GM12891 (cell line): ENCODE measurements at places on chromosomes 12 and 14.

DNA sequence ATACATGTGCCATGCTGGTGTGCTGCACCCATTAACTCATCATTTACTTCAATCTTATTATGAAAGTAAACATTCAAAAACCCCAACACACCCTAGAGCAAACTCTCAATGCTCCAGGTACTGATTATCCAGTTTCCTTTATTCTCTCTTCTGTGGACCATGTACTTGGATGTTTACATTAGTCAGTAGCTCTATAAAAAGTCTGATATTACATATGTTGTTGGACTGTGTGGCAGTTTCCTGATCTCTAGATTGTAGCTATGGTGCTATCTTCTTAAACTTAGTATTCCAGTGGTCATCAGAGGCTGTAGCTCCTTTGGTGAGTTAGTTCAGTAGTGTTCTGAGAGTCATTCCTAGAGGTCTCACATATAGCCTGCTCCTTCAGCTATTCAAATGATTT is 25.1 kb upstream of the ITGA5 start:
- no peak for DNase-seq

- no peak for DNase-seq
Measured at GRCh38 chr14:45091710-45092109, 7.8 kb downstream of the PRPF39 start.

- DNase-seq: no peak
Measured at GRCh38 chr12:62774794-62775193, 160.2 kb downstream of the PPM1H start.

DNA sequence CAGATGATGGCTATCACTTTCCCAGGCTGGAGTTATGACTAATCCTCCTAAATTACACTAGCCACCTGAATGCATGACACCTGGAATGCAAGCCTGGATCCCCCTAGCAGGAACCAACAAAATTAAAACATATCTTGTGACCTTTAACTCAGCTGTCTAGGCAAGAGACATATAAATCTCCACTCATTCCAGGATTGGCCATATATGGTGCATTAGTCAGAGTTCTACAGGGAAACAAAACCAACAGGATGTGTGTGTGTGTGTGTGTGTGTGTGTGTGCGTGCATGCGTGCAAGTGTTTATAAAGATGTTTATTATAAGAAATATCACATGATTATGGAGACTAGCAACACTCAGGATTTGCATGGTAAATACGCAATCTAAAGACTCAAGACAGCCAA is 212.8 kb downstream of the KIF21A start:
- no peak for DNase-seq

DNA sequence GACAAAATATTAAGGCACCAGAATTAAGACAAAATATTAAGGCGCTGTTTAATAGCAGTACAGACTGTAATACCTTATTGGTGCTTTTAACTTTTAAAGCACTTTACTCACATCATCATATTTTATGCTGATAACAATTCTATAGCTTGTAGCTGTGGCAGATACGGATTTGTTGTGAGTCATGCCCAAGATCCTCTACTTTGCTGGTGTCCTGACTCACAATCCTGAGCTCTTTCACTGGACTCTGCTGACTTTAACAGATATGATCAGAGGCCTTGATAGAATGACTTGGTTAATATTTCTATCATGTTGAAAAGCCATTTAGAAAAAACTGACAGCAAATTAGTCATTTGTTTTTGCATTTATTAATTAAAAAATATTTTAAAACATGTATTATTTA is 99.0 kb upstream of the PKP2 start:
- DNase-seq: no peak

DNA sequence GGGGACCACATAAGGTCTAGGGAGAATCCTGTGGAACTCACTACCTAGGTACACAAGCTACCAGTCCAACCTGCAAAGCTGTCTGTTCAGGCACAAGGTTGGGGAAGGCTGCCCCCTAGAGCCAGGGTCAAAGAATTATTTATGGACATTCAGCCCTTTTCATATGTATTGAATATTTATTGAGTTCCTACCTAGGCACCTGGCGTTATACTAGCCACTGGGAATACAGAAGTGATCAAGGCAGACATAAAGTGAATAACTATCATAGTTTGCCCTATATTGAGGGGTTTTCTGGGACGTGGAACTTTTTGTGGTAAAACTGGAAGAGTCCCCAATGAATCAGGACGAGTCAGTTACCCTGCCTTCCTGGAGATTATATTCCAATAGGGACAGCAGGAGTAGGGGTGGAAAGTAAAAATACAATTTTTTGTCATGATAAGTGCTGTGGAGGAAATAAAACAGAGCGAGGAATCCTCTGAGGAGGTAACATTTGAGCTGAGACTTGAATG is 5.8 kb upstream of the SLC48A1 start:
- no peak for DNase-seq

- no peak for DNase-seq
Measured at GRCh38 chr12:113464852-113465719, 6.6 kb downstream of the LHX5 start.

DNA sequence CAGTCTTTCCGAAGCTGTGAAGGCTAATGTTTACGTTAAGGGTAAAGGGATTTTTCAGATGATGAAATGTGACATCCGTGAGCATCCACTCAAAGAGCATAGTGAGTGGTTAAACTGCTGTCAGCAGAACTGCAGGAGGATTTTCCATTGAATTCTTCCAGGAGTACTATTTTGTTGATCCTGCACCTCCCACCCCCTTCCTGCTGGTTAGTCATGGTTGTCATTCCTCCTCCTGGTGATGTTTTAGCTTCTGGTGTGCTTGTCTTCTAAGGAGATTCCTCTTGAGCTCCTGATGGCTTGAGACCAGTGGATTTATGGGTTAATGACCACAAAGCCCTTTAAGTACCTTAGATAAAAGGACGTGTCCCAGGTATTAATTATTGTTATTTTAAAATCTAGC is 2.4 kb upstream of the GPRC5D start:
- no peak for DNase-seq

GRCh38 chr12:80190001-80190400 is 90.7 kb downstream of the OTOGL start:
- no peak for DNase-seq

- DNase-seq: no peak
Measured at GRCh38 chr14:51095854-51096823, 1.2 kb upstream of the TRIM9 start.

DNA sequence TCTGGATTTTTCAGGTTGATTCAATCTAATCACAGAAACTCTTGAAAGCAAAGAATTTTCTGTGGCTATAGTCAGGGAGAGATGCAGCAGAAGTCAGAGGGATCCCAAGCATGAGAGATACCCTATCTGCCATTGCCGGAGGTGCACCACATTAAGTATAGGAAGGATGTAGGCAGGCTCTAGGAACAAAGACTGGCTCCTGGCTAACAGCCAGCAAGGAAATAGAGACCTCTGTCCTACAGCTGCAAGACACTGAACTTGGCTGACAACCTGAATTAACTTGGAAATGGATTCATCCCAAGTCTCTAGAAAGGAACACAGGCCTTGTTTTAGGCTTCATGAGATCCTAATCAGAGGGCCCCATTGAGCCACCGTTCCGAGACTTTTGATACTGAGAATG is 364.9 kb upstream of the FLRT2 start:
- DNase-seq: no peak

DNA sequence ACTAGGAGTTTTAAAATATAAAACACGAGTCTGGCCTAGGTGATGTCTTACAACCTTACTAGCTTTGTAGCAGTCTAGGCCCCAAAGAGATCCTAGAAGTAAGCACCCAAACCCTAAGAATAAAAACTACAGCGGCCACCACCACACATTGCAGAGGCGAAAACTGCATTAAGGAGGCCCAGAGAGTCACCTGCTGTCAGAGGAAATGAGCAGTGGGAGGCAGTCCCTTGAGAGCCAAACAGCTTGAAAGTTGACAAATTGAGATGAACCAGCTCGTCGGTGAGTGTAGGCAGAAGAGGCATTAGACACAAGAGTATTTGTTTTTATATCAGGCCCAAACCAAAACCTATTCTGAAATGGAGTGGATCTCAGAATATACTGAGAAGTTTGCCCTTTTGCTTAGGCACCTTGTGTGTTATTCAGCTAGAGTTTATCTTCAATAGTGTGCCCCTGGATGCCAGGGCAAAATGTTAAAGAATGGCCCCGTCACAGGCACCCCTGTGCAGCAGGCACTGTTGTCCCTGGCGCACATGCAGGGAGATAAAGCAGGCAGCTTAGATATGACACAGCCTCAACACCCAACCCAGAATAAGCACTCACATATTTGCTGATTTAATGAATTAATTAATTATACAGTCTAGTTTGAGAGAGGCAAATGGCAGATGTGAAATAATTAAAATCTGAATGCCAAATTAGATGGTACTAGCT is 56.7 kb downstream of the TTC7B start:
- no peak for DNase-seq

GRCh38 chr12:86137936-86138335 is 118.3 kb downstream of the MGAT4C start:
- DNase-seq: no peak

DNA sequence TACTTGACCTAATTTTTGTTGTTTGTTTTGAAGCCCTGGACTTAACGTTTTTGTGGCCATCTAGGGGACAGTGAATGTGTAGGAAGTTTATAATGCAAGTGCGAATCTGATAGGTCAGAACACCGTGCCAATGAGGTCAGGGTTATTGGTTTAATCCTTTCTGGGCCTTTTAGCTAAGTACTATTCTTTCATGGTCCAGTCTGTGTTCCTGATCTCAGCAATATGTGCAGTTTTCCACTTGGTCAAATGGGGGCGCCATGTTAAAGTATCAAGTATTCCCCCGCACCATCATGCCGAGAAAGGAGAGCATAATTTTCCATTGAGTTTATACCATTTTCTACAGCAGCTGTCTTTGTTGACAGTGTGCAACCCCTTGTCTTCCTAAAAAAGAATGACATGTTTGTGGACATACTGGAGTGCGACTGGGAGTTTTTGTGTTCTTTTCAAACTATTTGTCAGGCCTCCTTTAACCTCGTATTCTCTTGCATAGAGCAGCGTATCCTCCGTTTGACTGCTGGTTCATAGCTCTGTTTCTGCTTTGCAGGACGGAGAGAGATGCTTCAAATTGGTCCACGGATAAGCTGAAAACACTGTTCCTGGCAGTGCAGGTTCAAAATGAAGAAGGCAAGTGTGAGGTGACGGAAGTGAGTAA is 1.3 kb downstream of the AHSA1 start:
- no peak for DNase-seq

DNA sequence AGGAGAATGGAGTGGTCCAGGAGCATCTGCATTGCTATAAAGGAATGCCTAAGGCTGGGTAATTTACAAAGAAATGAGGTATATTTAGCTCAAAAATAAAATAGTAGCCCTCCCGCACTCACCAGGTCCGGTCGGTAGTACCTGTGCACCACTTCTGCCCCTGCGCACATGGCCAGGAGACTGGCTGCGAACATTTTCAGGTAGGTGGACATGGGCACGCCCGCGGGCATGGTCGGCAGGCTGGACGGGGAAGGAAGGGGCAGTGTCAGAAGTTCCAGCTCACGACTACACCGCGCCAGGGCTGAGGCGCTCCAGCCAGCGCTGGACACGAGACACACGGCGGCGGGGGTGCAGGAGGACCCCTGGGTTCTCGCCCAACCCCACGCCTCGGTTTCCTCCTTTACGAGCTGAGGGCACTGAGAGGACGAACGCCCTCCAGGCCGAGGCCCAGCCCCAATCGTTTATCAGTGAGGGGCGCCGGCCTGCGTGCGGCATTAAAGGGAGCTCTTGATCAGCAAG is 9.1 kb upstream of the TDG start:
- no peak for DNase-seq

- no peak for DNase-seq
Measured at GRCh38 chr12:57619434-57620244, 8.4 kb downstream of the ARHGEF25 start.
